Articular chondrocyte of knee joint (primary cell): ENCODE measurements at places on chromosomes 5 and 9. TPM values are rescaled to one million over a fixed set of nuclear protein-coding genes. Genes with fewer than 3 reads are reported as not detected.

The IL7R gene
- 32.3 and 75.0 TPM in 2 replicates for total RNA-seq

The CDC20B gene
- total RNA-seq = not detected in 2 replicates

The IFNA6 gene
- 0.13 TPM in 1 of 2 replicates, not detected in the other for total RNA-seq

The DBH gene
- under 0.01 TPM in 1 of 2 replicates, not detected in the other for total RNA-seq

The IFNA21 gene
- total RNA-seq = not detected in 2 replicates

The HMMR gene
- 13.2 and 20.3 TPM in 2 replicates for total RNA-seq

The SLC6A7 gene
- not detected in 2 replicates for total RNA-seq

The ODF2 gene
- total RNA-seq = 26.8 and 31.6 TPM in 2 replicates

The SLC31A1 gene
- total RNA-seq = 37.4 and 39.3 TPM in 2 replicates

The SPATA31D4 gene
- total RNA-seq = not detected in 2 replicates

The ADRA1B gene
- total RNA-seq = 0.13 and 0.76 TPM in 2 replicates

The TMEM38B gene
- 20.2 and 20.8 TPM in 2 replicates for total RNA-seq

The DMRT2 gene
- total RNA-seq = not detected in 2 replicates

The SPATA31D3 gene
- total RNA-seq = not detected in 2 replicates

The DND1 gene
- total RNA-seq = 0.11 and 0.13 TPM in 2 replicates

The FAM221B gene
- total RNA-seq = not detected in 2 replicates

The MZB1 gene
- not detected in 2 replicates for total RNA-seq

The PLAC8L1 gene
- not detected in 2 replicates for total RNA-seq

The ST8SIA4 gene
- total RNA-seq = 0.13 and 0.32 TPM in 2 replicates

The PCDHGA1 gene
- 1.4 and 1.9 TPM in 2 replicates for total RNA-seq

The SLC24A2 gene
- total RNA-seq = under 0.01 TPM in 2 replicates
